Stimulated activated CD8-positive, alpha-beta memory T cell treated with anti-CD3 and anti-CD28 coated beads, Interleukin-4, amount 100 ng/mL, for 4 hours (primary cell): ENCODE measurements at places on chromosomes 16 and 17.

DNA sequence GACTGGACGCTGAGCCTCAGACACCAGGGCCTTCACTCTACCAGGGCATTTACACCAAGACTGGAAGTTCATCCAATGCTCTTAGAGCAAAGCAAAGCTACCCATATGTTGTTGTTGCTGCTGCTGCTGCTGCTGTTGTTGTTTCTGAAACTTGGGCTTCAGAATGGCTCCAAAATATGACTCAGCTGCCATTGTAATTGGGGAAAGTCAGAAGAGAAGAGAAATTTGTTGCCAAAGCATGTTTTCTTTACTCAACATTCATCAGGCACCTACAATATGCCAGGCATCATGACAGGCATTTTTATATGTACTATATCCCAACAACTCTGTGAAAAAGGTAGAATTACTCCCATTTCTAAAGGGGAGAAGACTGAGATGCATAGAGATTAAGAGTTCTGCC is 11.9 kb downstream of the KRT32 start:
- DNase-seq = no peak

GRCh38 chr16:349211-349610 is 3.3 kb downstream of the AXIN1 start:
- no peak for DNase-seq

DNA sequence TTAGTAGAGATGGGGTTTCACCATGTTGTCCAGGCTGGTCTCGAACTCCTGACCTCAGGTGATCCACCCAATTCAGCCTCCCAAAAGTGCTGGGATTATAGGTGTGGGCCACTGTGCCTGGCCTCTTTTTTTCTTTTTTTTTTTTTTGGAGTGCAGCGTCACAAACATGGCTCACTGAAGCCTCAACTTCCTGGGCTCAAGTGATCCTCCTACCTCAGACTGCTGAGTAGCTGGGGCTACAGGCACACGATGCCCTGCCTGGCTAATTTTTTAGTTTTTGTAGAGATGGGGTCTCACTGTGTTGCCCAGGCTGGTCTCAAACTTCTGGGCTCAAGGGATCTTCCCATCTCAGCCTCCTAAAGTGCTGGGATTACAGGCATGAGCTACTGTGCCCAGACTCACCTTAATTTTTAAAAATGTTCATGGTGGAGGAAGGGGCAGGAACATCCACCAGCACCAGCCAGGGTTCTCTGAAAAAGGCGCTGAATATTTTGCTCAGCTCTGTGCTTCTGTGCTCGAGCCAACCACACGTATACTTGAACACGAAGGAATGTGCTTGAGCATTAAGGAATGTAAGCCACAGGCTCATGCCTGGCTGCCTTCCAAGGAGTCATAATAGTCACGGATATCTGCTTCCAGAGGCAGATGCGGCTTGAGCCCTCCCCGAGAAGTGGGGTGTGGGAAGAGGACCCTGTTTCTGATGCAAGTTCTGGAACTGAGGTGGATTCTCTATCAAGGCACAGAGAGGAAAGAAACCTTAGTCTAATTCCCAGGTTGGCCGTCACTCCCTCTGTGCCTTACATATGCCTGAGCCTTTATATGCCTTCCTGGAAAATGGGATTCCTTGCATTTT is 65.5 kb upstream of the CREBBP start:
- DNase-seq = no peak

GRCh38 chr16:14041164-14041563 is 30.0 kb upstream of the MRTFB start:
- no peak for DNase-seq

DNA sequence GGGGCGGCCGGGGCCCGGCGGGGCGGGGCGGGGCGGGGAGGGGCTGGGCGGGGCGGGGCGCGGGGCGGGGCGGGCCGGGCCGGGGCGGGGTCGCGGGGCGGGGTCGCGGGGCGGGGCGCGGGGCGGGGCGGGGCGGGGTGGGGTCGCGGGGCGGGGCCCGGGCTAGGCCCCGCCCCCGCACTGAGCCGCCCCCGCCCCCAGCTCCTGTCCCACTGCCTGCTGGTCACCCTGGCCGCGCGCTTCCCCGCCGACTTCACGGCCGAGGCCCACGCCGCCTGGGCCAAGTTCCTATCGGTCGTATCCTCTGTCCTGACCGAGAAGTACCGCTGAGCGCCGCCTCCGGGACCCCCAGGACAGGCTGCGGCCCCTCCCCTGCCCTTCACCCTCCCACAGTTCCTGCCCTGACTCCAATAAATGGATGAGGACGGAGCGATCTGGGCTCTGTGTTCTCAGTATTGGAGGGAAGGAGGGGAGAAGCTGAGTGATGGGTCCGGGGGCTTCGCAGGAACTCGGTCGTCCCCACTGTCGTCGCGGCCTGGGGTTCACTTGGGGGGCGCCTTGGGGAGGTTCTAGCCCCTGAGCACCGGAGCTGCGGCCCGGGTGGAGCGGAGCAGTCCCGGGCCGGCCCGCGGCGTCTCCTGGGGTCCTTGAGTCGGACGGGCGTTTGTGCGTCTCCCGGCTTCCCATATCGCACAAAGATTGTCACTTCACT is 795 bp upstream of the HBM start:
- DNase-seq = no peak

- DNase-seq = no peak
These were observed 41.1 kb upstream of the KLHDC4 start for GRCh38 chr16:87806641-87807546.

DNA sequence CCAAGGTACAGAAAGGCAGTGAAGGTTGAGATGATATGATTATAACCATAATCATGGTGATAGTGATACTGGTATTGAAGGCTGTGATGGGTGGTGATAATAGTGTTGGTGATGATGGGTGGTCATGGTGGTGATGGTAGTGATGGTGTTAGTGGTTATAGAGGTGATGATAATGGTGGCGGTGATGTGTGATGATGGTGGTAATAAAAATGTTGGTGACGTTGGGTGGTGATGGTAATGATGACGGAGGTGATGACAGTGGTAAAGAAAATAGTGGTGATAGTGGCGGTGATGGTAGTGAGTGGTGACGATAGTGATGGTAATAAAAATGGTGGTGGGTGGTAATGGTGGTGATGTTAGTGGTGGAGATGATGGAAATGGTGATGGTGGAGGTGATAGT is 65.1 kb upstream of the KDM8 start:
- no peak for DNase-seq

- no peak for DNase-seq
These were observed 136.7 kb downstream of the MAF start for GRCh38 chr16:79463841-79464240.

DNA sequence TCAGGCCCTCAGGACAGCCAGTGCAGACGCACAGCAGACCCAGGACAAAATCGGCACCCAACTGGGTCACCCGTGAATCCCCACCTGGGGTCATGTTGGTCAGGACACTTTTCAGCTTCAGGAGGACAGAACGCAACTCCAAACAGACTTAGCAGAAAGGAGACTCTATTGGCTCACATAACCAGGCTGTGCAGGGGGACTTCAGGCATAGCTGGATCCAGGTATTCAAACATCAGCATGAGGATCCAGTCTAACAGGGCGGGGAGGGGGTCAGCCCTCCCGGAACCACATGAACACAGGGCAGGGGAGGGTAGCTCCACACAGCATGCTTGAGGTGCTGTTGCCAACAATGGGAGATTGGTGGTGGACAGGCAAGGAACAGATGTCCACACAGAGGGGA is 22.0 kb downstream of the ZNF469 start:
- no peak for DNase-seq

- DNase-seq = no peak
These were observed 267.9 kb downstream of the MRTFB start for GRCh38 chr16:14338969-14339368.

- DNase-seq = no peak
These were observed 1.7 kb upstream of the CBX8 start for GRCh38 chr17:79798299-79799173.

DNA sequence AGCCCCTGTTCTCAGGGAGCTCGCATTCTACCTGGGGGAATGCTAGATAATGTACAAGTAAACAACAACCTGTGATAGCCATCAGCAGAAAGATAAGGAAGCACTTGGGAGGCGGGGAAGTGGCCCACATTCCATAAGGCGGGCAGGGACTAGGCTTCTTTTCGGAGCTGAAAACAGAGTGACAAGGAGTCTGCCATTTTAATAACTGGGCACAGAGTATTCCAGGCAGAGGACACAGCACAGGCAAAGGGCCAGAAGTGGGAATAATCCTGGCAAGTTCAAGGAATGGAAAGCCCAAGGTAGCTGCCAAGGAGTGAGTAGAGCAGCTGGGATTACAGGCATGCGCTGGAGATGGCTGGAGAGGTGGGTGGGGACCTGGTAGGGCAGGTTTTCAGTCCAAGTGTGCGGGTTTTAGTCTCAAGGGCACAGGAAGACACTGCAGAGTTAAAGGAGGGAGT is 24.3 kb downstream of the USP43 start:
- no peak for DNase-seq

GRCh38 chr16:73915935-73916334 is 380.7 kb upstream of the PSMD7 start:
- no peak for DNase-seq

- DNase-seq = no peak
These were observed 7.9 kb downstream of the NKD1 start for GRCh38 chr16:50555952-50556673.

DNA sequence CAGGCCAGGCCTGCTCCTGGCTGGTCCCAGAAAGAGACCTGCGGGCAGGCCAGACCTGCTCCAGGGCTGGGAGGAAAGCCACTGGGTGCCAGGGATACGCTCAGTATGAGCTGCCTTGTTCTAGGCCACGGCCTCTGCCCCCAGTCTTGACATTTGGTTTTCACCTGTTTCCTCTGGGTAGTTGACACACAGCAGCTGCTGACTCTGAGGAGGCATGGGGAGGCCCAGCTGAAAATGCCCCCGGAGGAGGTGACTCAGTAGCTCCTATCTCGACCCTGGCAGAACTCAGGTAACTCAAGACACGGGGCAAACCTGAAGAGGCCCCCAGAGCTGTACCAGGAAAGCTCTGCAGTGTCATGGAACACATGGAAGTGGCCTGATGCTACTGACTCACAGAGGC is 13.9 kb upstream of the ADGRG1 start:
- no peak for DNase-seq

GRCh38 chr16:4232541-4233386 is 9.1 kb downstream of the SRL start:
- DNase-seq = no peak

GRCh38 chr17:81865733-81866439 is 5.3 kb downstream of the ARHGDIA start:
- no peak for DNase-seq

DNA sequence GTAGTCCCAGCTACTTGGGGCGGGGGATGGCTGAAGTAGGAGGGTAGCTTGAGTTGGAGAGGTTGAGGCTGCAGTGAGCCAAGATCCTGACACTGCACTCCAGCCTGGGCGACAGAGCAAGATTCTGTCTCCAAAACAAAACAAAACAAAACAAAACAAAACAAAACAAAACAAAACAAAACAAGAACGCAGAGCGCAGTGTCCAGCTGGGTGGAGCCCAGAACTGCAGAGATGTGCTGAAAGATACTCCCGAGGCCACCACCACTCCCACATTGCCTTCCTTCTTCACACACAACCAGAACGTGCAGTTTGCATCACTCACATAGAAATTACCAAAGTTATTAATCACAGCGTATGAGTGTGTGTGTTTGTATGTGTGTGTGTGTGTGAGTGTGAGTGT is 222.9 kb upstream of the ASIC2 start:
- DNase-seq = no peak

GRCh38 chr17:42287977-42288802 is at the start of gene STAT5A:
Gene STAT5A (plus strand): TSS chr17:42288498. CDS start chr17:42289412, 914 bp downstream.
- DNase-seq = peak; percentile 28

GRCh38 chr16:83586461-83587200 is 221.1 kb upstream of the HSBP1 start:
- no peak for DNase-seq

DNA sequence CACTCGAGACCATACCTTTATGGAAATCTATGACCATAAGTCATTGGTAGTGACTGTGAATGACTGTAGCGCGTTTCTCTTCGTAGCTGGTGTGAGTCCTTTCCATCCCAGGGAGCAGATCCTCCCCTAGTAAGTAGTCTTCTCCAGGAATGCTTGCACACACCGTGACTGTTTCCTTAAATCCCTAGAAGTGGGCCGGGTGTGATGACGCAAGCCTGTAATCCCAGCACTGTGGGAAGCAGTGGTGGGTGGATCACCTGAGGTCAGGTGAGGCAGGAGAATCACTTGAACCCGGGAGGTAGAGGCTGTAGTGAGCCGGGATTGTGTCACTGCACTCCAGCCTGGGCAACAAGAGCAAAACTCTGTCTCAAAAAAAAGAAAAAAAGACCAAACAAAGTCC is 70.6 kb downstream of the CRISPLD2 start:
- no peak for DNase-seq

DNA sequence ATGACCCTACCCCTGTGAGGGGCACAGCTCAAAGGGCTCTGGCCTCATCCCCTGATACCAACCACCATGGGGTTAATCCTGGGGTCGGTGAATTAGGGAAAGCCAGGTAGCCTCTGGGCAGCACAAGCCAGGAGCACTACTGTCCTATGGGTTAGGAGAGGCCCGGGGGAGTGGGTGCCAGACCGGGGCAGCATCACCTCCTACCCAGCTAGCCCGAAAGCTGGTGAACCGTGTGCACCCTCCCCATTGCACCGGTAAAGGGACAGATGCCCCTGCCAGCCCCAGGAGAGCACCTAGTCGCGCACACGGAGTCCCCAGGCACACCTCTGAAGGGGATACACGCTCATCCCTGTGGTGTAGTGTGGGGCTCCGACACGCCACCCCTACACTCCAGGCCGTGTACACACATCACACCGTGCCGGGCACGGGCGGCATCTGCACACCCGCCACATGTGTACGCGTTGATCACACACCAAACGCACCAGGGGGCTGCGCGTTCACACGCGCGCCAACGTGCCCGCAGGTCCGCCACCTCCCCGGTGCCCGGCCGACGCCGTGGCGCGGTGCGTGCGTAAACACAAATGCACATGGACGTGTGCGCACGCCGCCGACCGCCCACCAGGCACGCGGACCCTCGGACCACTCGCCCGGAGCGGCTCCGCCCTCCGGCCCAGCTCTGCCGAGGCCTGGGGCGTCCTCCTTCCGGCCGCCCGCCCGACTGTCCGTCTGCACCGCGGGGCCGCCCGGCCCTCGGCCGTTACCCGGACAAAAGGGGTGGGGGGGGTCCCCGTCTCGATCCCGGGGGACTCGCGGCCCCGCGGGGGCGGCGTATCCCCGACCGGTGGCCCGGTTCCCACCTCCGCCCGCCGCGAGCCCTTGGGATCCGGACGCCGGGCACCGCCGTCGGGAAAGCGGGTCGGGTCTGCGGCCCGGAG is 785 bp downstream of the UBALD1 start:
- DNase-seq = no peak

- no peak for DNase-seq
These were observed 6.7 kb downstream of the ZNF646 start for GRCh38 chr16:31080756-31081419.

GRCh38 chr17:47820033-47820789 is 1.4 kb downstream of the OSBPL7 start:
- DNase-seq = no peak

- DNase-seq = no peak
These were observed 47.6 kb downstream of the SEC14L1 start for GRCh38 chr17:77188084-77189066.

- no peak for DNase-seq
These were observed 2.0 kb downstream of the NHERF2 start for GRCh38 chr16:2028620-2029220.

GRCh38 chr16:14300705-14301168 is 229.6 kb downstream of the MRTFB start:
- no peak for DNase-seq

- no peak for DNase-seq
These were observed 69.7 kb upstream of the FA2H start for GRCh38 chr16:74844041-74844980.
